ENCODE measurements at places on chromosomes 3 and 15.

GRCh38 chr15:81888748-81889484, 156.9 kb downstream of the MEX3B start:
- peak; percentile 75 for DNase-seq

- DNase-seq, result no peak
These were observed 78.9 kb downstream of the GTF2E1 start for GRCh38 chr3:120821426-120821825.

GRCh38 chr3:109228391-109229080, 87.8 kb downstream of the DPPA2 start:
- DNase-seq, result no peak

- no peak for DNase-seq
These were observed 103.1 kb downstream of the OTOL1 start for GRCh38 chr3:161599697-161600096.

DNA sequence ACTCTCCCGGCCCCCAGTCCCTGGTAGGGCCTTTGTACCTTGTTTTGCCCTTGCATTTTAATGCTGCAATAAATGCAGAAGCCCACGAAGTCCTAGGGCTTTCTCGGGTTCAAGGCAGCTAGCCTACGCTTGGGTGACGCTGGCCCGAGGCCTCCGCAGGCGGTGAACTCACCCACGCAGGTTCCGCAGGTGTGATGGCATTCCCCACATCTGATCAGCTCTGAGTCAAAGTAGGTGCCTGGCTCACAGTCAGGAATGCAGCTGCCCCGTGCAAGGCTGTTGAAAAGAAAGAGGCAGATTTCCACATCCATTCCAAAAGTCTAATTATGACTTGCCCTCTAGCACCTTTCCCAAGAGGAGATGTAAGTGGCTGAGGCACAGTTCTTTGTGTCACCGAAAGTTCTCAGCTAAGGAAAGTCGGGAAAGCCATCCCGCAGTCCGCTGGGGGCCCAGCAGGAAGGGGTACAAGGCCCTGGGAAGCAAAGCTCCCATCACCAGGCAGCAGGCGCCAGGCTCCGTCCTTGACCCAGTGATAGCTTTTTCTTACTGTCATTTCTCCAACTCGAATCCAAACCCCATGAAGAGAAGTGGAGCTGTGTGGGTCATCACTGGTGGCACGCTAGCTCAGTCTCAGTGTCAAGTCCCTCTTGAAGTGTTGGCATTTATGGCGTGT, 23.2 kb upstream of the SNRPA1 start:
- DNase-seq, result peak; percentile 23

DNA sequence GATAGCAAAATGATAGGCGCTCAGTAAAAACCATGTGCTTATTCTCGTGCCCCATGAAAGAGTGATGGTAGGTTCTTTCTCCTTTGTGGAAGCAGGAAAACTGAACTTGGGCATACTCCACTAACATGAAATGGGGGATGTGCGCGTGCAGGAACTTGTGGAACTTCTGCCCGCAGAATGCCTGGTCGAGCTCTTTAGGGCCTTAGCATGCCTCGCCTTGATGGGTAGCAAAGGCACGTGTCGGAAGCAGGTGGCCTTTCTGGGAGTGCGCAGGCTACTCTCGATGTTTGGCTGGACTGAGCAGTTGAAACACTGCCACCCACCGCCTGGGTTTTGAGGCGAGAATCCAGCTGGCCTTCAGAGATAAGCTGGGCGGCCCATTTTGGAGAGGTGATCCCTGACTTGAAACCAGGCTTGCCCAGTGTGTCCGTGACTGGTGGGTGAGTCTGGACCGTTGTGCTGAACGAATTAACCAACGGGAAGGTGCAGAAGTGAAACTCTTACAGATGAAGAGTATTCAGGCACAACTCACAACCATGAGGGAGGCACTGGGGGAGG, 842 bp downstream of the PCCB start:
- peak; percentile 68 for DNase-seq

Measured in osteoblast (primary cell).